Esophagus squamous epithelium (tissue), 5 donors: ENCODE measurements at places on chromosomes 7 and 10.

- no peak for DNase-seq
Measured at GRCh38 chr7:19674266-19674960, 34.4 kb downstream of the POLR1F start.

GRCh38 chr10:21750424-21750823 is 216.4 kb downstream of the MLLT10 start:
- no peak for DNase-seq

DNA sequence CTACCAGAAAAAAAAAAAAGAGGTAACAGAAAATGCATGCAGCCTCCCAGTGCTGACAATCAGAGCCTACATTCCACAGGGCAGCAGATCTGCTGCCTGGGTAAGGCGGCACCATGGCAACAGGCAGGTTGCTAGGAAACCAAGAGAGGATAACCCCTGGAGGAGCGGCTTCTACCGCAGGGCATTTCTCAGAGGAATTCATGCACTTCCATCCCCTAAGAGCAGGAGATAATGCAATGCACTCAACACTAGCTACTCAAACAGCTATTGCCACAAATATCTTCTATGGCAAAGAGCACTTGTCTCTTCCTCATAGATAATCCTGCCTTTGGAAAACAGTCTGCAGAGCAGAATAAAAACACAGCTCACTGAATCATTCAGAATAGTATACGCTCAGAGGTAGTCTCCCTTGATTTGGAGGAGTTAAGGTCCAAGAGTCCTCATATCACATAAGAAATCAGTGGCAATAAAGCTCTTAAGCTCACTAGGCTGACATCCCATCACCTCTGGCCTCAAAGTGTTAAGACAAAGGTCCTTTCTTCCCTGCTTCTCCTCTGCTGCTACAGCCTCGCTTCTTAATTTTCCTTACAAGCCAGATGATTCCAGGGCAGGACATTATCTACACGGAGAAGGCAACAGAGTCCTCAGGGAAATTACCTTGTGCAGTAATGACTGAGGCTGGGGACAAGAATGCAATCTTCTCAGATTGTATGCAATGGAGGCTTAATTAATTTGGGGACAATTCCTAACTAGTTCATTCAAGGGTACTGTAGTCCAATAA is 10.7 kb downstream of the PSAP start:
- no peak for DNase-seq

DNA sequence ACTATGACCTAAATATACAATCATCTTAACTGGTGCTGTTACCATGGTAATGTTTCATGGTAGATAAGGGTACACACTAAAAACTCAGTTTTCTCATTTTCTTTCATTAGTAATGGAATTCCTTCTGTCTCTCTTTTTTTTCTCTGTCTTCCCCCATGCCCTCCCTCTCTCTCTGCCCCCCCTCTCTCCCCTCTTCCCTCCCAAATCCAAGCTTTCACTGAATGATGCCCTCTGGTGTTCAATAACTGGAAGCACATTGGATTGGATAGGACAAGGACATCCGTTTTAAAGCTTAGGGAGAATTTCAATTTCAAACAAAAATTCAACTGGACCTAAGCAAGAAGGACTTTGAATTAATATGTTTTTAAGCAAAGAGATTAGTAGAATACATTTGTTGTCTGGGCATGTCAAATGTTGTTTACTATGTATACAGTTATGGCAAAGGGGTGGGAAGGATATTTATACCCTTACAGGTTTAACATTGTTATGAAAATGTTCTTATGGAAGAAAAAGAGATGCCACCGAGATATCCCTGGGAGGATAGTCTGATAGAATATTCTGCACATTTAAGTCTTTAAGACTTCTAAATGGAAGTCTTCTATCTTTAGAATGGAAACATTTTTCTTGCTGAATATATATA is 6.1 kb downstream of the CHRM2 start:
- DNase-seq: no peak

GRCh38 chr10:97667463-97667862 is 19.6 kb downstream of the AVPI1 start:
- DNase-seq: no peak

DNA sequence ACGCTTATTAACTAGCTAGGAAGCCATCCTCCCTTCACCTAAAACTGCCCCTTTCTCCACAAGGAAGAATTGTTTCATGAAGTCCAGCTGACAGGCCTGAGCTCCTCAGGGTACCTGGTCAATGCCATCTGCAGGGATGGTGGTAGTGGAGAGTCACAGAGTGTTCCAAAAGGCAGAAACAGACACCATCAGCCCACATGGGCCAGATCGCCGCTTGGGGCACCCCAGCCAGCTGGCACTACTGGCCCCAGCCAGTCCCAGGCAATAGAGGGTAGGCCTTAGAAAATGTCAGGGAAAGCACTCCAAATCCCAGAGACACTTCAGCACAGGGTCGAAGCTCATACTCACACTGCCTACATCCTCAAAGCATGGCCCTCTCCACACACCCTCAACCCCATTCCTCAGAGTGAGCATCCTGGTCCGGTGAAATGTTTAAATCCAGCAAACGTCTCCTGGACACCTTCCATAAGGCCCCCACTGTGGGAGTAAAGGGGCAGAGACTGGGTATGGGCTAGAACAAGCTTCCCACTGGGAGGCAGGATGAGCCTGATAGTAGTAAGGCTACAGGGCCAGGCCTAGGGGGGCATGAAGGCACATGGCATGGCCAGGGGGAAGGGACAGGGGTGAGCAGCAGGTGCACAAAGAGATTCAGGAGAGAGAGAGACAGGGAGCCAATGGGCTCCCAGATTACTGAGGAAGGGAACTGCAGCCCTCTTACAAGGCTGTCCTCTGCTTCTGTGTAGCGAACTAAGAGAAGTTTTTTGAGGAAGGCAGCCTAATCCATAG is 1.9 kb downstream of the LRRC20 start:
- DNase-seq: no peak
